ENCODE measurements at places on chromosomes 6 and 20.

DNA sequence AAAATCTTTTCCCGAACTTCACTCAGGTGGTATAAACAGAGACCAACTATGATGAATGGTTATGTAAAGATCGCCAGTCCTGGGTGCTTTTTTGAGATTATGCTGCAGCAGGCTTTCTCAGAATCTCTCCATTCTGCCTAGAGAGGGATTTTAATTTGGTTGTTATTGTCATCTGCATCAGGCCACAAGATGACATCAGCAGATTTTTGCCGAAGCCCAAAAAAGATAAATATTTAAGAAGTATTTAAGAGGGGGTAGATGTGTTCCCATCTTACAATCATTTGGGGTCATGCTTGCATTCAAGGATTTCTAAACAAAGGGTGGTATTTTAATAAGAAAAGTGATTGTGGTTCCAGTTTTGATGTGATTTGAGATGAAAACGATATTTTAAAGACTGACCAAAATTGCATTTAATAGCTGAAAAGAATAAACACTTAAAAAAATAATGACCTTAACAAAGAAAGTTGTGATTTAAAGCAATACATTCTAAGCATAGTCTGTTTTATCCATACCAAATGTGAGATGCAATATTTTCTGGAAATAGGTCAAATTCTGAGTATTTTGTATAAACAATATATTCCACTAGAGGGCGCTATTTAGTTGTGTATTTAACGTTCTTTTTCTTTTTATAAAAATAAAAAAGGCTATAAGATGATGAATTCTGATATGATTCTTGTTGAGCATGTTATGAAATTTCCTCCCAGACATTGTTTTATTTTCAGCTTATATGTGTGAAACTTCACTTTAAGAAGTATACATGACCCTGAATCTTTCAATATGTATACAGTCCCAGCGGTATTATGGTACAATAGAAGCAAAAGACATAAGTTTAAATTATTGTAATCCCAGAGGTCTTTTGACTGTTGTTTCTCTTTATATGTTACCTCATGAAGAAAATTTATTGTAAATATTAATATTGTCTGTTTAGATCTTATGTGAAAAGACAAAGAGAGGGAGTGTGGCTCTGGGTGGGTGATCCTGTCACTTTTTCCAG, 51.0 kb upstream of the ZFP64 start:
- no peak overlapping the region for H3K4me3 ChIP-seq
- DNase-seq = no peak
- H3K27me3 ChIP-seq = no peaks in the 10 kb centered on the region
- no peaks in the 10 kb centered on the region for H3K4me1 ChIP-seq

DNA sequence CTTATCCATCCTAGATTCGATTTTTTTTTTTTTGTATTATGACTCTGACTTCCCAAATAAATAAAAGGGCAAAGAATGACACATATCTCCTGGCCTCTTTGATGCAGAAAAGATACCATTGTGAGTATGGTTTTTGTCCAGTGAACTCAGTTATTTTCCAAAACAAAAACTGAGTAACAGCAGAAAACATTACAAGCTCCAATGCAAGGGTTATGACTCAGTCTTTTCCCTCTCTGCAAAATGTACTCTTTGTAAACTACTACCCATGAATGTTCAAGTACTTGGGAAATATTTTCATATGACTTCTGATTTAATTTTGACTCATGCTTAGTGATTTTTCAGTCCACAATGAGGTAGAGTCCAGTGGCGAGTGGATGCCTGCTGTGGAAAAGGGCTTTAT, 355.3 kb downstream of the RNF144B start:
- H3K4me3 ChIP-seq = no peak overlapping the region
- H3K27me3 ChIP-seq = no peaks in the 10 kb centered on the region
- no peaks in the 10 kb centered on the region for H3K36me3 ChIP-seq
- no peak for DNase-seq

GRCh38 chr6:154868143-154868594, 126.9 kb upstream of the TIAM2 start:
- DNase-seq = no peak
- no peaks in the 10 kb centered on the region for H3K36me3 ChIP-seq
- H3K4me1 ChIP-seq = no peaks in the 10 kb centered on the region
- no peak overlapping the region for H3K27ac ChIP-seq
- H3K27me3 ChIP-seq = no peaks in the 10 kb centered on the region
- no peak overlapping the region for H3K4me3 ChIP-seq

- H3K4me1 ChIP-seq = peaks cover 14% of the 10 kb centered on the region
- peak overlapping the region; percentile 49 for H3K27ac ChIP-seq
- H3K36me3 ChIP-seq = no peaks in the 10 kb centered on the region
- no peak overlapping the region for H3K4me3 ChIP-seq
- no peak for DNase-seq
These were observed 23.5 kb downstream of the DHX35 start for GRCh38 chr20:38985603-38986170.

GRCh38 chr6:138973466-138974153, 14.4 kb downstream of the REPS1 start:
- H3K27ac ChIP-seq = no peak overlapping the region
- peaks cover 46% of the 10 kb centered on the region for H3K4me1 ChIP-seq
- no peak overlapping the region for H3K4me3 ChIP-seq
- no peak for DNase-seq
- no peaks in the 10 kb centered on the region for H3K27me3 ChIP-seq

DNA sequence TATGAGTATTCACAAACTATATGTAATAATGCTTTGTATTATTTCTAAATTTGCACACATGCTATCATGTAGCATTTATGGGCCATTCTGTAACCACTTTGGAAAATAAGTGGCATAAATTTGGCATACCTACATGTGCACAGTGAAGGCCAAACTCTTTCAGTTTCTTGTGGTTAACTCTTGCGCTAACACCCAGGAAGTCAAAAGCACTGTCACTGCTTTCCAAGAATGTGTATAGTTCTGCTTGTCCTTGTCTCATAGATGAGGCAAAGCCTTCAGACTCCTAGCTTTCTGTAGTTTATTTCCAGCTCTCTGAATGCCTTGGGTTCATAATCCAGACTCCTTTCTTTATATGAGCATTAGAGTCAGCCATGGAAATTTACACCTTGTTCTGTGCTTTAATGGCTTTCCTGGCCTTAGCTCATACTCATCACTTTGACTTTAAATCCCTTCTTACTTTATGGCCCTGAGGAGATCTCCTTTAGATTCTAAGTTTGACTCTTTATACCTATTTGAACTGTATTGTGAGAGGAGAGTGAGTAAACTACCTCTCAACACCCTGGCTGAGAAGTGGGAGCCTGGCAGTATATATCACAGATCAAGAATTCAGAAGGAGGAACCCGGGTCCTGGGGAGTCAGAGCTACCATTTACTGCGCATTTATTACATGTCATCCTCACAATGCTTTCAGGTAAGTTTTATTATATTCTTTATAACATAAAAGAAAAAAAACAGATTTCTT, 949 bp upstream of the SLC17A3 start:
- no peaks in the 10 kb centered on the region for H3K27me3 ChIP-seq
- no peaks in the 10 kb centered on the region for H3K4me1 ChIP-seq

DNA sequence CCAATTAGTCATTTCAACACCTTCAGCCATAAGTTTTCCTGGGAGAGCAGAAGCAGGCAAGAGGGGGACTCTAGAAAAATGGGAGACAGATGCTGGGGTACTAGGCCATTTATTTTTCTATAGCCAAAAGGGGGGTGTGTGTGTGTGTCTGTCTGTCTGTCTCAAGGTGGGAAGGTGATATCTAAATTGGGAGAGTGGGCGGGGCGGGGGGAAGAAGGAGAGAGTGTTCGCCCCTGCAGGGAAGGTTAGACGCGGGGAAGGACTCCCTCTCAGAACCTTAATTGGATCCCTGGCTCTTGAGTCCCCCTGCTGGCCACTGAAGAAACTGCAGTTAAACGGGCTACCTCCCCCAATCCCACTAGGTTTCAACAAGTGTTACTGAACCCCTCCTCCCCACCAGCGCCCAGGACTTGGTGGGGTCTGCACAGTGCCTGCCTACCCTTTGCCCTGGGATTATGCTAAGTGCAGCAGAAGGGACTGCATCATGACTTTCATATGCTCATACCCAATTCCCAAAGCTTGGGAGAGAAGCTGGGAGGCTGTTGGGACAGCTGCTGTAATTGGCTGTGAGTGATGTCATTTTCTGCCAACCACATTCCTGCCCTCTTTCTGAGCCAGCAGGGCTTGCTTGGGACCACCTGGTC, 45.8 kb downstream of the FOXP4 start:
- no peaks in the 10 kb centered on the region for H3K4me1 ChIP-seq
- peak; percentile 62 for DNase-seq
- H3K27me3 ChIP-seq = no peaks in the 10 kb centered on the region
- H3K27ac ChIP-seq = no peak overlapping the region
- H3K4me3 ChIP-seq = no peak overlapping the region
- no peaks in the 10 kb centered on the region for H3K36me3 ChIP-seq

- H3K4me3 ChIP-seq = no peak overlapping the region
- peaks cover 14% of the 10 kb centered on the region for H3K4me1 ChIP-seq
- DNase-seq = no peak
- H3K27me3 ChIP-seq = no peaks in the 10 kb centered on the region
- H3K36me3 ChIP-seq = peaks cover 9% of the 10 kb centered on the region
These were observed 84.8 kb upstream of the MRPS10 start for GRCh38 chr6:42302411-42302810.

DNA sequence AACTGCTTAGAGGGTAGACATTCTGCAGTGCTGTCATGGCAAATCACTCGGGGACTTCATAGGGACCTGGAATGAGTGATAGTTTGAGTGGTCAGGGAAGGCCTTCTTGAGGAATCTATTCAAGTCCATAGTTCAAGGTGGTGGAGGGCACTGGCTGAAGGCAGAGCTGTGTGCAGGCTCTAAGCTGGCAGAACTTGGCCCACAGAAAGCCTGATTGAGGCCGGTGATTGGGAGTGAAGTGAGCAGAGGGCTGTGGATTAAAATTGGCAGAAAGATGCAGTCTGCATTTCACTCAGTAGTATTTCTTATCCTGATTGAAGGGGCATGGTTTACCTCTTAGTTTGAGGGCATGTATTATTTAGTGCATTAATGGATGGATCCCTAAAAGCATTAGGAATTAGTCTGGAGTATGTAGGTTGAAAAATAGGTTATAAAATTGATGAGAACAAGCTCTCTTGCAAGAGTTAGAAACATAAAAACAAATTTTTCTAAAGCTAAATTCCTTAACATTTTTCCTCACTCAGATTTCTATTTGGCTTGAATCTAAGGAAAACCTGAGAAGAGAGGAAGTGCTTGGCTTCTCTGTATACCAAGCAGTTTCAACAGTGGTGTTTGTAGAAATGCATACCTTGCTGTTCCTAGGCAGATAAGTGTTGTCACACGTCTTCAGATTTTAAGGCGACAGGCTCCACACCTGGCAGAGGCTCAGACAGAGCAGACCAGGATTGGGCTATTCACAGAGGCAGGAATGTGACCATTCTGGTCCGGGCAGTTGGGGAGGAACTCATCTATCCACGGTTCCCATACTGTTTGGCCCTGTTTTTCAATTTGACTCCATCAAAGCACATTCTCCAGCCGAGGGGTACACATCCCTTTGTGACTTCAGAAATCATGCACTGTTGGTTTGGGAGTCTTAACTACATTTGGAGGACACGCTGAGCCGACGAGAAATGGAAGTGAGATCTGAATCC, 45.2 kb downstream of the UTRN start:
- no peaks in the 10 kb centered on the region for H3K36me3 ChIP-seq
- H3K4me1 ChIP-seq = peaks cover 19% of the 10 kb centered on the region
- H3K27me3 ChIP-seq = no peaks in the 10 kb centered on the region
- no peak overlapping the region for H3K4me3 ChIP-seq

DNA sequence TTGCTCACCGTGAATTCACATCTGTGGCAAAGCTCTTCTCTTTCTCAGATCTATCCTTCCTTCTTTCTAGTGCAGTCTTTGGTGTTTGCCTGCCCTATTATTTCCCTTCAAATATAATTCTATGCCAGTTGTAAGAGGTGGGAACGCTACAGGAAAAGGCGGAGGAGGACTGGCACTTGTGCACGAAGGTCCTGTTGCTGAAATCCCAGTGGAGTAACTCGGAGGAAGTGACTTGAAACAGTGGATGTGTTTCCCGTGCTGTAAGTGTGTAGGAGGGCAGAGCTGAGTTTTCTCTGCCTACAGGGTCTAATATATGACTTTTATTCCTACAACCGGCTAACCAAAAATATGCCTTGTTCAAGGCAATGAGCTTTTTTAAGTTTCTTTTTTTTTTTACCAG, 754.8 kb downstream of the QKI start:
- no peaks in the 10 kb centered on the region for H3K4me1 ChIP-seq
- no peak overlapping the region for H3K27ac ChIP-seq
- no peak for DNase-seq
- no peak overlapping the region for H3K4me3 ChIP-seq
- no peaks in the 10 kb centered on the region for H3K27me3 ChIP-seq

- peak overlapping the region; percentile 99 for H3K27ac ChIP-seq
- H3K27me3 ChIP-seq = no peaks in the 10 kb centered on the region
- peak overlapping the region; percentile 83 for H3K4me3 ChIP-seq
- no peaks in the 10 kb centered on the region for H3K36me3 ChIP-seq
These were observed 2.1 kb downstream of the SOX12 start for GRCh38 chr20:327186-328026.

DNA sequence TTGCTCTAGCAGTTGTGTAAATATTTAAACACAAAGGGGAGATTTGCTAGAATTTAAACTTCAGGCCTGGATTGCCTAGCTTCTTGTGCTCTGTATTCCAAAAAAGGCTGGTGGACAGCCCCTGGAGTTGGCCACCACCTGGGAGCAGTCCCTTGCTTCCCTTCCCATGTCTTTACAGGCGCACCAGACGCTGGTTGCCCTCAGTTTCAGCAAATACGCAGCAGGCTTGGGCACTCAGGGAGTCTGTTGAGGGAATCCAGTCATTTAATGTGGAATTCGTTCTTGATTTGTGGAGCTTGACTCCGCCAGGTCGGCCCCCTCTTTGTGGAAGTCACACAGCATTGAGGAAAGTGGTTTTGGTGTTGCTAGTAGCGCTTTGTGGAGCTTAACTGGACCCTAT, 156.8 kb downstream of the DTNBP1 start:
- H3K27me3 ChIP-seq = no peaks in the 10 kb centered on the region
- DNase-seq = no peak
- no peak overlapping the region for H3K27ac ChIP-seq
- H3K4me1 ChIP-seq = peaks cover 11% of the 10 kb centered on the region
- peaks cover 20% of the 10 kb centered on the region for H3K36me3 ChIP-seq
- no peak overlapping the region for H3K4me3 ChIP-seq

GRCh38 chr6:134079406-134079921, 27.0 kb upstream of the SLC2A12 start:
- no peaks in the 10 kb centered on the region for H3K27me3 ChIP-seq
- H3K36me3 ChIP-seq = no peaks in the 10 kb centered on the region
- no peak overlapping the region for H3K4me3 ChIP-seq
- H3K4me1 ChIP-seq = no peaks in the 10 kb centered on the region

DNA sequence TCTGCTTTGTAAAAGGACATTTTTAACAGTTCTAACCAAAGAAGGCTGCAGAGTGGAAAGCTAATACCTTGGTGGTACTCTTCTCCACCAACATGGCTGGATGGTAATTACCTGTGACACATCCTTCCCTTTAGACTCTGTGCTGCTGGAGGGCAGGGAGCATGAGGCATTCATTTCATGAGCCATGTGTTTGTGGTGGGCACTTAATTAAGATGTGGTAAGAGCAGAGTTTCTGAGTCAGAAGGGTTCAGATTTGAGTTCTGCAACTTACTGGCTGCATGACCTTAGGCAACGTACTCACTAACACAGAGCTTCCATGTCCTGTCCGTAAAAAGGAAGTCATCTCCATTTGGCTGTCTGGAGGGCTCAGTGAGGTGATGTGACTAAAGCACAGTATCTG, 9.1 kb upstream of the ZNF133 start:
- peaks cover 18% of the 10 kb centered on the region for H3K27me3 ChIP-seq
- H3K36me3 ChIP-seq = no peaks in the 10 kb centered on the region
- DNase-seq = no peak
- H3K4me3 ChIP-seq = no peak overlapping the region

- no peak overlapping the region for H3K4me3 ChIP-seq
- H3K27me3 ChIP-seq = no peaks in the 10 kb centered on the region
- DNase-seq = peak; percentile 31
- H3K36me3 ChIP-seq = no peaks in the 10 kb centered on the region
These were observed 3.0 kb downstream of the E2F3 start for GRCh38 chr6:20404641-20405032.

All from adrenal gland (tissue), 19 donors.